ENCODE measurements at places on chromosomes 7 and 10.

GRCh38 chr7:93923942-93924341 is 2.4 kb downstream of the GNG11 start:
- DNase-seq, result no peak

DNA sequence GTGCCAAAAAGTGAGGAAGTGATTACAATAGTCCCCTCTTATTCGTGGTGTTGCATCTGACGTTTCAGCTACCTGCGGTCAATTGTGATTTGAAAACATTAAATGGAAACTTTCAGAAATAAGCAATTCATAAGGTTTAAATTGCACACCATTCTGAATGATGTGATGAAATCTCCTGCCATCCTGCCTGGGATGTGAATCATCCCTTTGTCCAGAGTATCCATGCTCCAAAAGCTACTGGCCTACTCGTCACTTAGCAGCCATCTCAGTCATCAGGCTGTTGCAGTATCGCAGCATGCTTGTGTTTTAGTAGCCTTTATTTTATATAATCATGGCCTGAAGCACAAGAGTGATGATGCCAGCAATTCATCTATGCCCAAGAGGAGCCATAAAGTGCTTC is 97.7 kb upstream of the CDCA7L start:
- DNase-seq, result no peak

GRCh38 chr10:6101181-6101580 is 12.3 kb downstream of the RBM17 start:
- peak; percentile 76 for DNase-seq

DNA sequence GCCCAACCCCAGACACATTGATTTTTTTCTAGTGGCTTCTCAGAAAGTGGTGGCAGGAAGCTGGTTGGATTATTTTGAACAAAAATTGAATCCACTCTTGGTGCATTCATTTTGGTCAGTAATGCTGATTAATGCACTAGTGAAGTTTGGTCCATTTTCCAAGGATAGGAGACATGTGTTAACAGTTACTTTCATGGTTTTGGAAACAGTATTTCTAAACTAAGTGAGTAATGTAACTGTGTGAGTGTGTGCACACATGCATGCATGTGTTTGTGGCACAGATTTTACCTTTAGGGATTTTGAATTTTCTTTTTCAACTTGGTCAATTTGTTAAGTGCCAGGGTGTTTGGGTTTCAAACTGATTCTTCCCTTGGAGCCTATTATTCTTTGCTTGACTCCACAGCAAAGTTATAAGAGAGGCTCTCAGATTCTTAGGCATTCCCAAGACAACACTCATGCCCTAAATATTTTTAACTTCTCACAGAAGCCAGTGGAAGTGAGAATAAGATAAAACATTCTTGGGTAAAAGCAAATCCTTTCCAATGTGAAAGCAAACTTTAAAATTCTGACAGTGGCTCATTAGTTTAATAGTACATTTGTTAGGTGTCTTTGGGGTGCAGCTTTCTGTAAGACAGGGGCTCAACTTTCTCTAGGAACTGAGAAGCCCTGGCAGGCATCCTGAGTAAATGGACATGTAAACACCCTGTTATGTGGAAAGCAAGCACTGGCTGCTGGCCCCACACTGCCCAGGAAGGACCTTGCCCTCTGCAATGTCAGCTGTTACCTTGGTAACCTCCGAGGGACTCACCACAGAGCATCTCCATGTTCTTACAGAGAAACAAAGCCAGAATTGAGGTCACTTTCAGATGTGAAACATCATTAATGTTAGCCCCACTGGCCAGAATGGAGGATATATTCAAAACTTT is 68.4 kb downstream of the ASAH2B start:
- no peak for DNase-seq

- no peak for DNase-seq
These were observed 352.1 kb downstream of the FRMD4A start for GRCh38 chr10:13978533-13979115.

DNA sequence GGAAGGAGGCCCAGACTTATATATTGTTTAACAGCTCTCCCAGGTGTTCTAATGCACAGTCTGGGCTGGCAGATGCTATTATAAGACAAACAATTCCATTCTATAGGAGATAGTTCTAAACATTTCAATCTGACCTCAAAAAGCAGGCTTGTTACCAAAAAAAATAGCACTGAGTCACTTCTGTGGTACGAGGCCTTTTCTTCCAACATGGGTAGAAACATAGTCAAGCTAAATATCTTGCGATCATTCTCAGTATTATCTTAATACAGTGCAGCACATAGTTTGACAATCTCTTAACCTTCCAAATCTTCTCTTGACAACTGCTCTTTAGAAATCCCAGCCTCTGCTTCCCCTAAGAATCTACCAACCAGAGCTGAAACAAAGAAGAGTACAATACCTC is 46.6 kb upstream of the MKX start:
- DNase-seq, result no peak

DNA sequence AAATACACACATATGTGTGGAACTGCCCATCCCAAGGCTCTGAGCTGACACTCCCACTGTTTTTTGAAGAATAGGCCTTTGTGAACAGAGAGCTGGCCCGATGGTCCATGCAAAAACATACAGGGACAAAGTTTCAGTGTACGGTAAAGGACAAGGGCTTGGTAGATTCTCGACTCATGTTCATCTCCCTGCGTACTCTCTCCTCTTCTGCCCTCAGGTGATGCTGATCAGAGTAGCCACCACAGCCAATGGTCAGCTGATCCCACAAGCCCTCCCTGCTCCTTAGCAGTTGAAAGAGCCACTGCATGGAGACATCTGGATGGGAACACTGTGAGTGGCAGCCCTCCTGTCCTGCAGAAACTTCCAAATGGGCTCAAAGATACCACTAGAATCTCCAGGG is 23.1 kb upstream of the C10orf71 start:
- no peak for DNase-seq

DNA sequence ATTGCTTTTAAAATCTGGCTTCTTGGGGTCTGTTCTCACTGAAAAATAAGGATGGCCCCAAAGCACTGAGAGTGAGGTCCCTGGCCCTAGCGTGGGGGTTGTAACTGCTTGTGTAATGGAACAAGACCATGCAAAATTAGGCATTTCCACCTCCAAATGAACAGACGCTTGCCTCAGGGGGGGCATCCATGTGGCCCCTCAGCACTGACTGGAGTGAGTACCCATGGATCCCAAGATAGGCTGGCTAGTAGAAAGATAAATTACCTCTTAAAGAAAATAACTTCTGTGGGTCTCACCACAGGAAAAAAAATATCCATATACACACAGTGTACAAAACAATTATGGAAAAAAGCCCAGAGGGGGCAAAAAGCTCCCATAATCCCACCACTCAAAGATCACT is 15.2 kb upstream of the CPA1 start:
- DNase-seq, result no peak

DNA sequence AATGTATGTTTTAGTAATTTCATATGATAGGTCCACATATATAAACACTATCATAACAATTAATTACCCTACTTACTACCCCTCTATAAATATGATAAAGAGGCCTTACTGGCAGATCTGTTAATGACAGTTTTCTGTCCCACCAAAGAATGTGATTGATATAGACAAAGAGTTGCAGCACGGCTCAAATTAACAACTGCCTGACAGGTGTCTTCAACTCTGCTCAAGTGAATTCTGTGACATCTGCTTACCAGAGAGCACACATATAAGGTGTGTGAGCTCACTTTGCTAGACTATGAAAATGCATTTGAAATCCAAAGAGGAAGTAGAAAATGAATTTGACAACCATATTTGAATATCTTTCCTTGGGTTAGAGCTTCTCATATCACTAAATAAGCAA is 36.6 kb downstream of the CACNA2D1 start:
- no peak for DNase-seq

DNA sequence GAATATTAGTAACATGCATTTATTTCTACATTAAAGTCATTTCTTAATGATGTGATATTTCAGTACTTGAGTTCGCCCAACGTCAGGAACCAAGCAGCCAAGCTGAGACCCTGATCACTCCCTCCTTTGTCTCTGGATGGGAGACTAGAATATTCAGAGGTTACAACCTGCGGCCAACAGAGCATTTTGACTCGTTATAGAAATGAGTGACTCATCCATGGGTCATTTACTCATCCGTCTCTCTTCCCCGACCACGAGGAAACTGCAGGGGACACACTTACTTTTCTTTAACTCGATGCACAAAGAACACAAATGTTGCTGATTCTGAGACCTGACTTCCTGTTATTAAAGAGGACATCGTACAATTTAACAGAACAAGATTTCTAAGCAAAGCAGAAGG is 343.3 kb downstream of the FRMD4A start:
- peak; percentile 61 for DNase-seq

DNA sequence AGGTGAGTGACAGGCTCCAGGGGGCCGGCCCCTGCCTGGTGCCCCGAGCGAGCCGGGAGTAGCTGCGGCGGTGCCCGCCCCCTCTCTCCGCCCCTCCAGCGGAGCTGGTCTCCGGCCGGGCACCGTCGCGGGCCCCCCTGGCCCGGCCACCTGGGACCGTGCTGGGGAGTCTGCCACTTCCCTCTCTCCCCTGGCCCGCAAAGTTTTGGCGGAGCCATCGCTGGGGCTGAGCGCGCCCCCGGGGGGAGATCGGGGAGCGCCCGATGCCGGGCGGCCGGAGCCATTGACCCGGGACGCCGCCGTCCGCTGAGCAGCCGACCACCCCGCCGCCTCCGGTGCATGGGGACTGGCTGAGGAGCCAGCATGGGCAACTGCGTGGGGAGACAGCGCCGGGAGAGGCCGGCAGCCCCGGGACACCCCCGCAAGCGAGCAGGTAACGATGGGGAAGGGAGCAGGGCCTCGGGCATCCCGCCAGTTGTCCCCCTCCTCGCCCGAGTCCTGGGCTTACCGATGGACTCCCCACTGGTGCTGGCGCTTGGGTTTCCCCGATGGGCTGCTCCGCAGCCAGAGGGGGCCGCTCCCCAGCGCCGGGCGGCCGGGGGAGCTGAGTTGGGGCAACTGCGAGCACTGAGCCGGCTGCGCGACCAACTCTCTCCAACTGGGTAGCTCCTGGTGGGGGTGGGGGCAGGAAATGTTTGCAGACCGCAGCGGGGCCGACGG is at the start of gene UBTD1:
UBTD1 (plus strand) TSS at position 84 of the 720 bp plus-strand sequence; CDS start at position 364, 280 bp downstream.
- DNase-seq, result peak; percentile 18

DNA sequence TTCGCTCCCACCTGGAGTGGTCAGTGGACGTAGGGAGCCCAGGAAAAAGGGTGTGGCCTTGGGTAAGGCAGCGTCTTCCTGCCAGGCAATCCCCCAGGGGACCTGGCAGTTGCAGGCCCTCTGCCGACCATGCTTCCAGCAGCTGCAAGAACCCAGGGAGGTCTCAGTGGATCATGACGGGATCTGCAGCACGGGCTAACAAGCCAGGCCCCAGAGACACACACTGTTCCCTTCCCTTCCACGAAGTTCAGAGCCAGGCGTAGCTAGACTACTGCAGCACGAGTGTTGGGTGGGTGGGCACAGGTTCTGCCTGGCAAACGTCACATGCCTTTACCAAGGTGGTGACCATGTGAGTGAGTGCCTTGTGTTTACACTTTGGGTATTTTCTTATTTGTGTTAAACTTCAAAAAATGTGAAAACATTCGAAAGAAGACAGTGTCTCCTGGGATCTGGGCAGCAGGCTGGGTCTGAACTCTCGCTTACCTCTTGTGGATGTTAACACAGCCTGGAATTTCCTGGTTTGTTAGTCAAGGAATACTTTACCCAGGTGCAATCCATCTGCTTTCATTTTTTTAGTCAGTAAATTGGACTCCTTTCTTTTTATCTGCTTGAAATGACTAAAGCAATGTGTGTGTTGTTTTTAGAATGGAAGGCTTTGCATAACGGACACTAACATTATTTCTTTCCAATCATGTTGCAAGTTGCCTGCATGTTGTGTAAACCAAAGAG is 48.2 kb upstream of the VIPR2 start:
- DNase-seq, result no peak

GRCh38 chr10:58477902-58478301 is 34.8 kb upstream of the BICC1 start:
- no peak for DNase-seq

- peak; percentile 88 for DNase-seq
These were observed 40.4 kb downstream of the PROSER2 start for GRCh38 chr10:11863353-11864109.

- DNase-seq, result no peak
These were observed 44.9 kb upstream of the CNPY1 start for GRCh38 chr7:155591055-155591775.

- no peak for DNase-seq
These were observed 45.4 kb downstream of the SMNDC1 start for GRCh38 chr10:110259317-110259716.

DNA sequence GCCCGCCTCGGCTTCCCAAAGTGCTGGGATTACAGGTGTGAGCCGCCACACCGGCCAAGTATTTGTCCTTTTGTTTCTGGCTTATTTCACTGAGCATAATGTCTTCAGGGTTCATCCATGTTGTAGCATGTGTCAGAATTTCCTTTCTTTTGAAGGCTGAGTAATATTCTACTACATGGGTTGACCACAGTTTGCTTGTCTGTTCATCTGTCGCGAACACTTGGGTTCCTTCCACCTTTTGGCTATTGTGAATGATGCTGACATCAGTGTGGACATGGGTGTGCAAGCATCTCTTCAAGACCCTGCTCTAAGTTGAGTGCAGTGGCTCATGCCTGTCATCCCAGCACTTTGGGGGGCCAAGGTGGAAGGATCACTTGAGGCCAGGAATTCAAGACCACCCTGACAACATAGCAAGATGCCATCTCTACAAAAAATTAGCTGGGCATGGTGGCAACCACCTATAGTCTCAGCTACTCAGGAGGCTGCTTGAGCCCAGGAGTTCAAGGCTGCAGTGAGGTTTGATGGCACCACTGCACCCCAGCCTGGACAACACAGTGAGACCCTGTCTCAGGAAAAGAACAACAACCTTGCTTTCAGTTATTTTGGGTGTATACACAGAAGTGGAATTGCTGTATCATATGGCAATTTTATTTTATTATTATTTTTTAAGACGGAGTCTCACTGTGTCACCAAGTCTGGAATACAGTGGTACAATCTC is 17.0 kb downstream of the CHST12 start:
- DNase-seq, result no peak

- no peak for DNase-seq
These were observed 59.6 kb downstream of the NEURL1 start for GRCh38 chr10:103552856-103553742.

- DNase-seq, result peak; percentile 5
These were observed 8.6 kb downstream of the SLC13A1 start for GRCh38 chr7:123191132-123191531.

- no peak for DNase-seq
These were observed 40.8 kb upstream of the SEC61G start for GRCh38 chr7:54799792-54800191.

GRCh38 chr10:110533149-110533548 is 34.3 kb upstream of the SMC3 start:
- DNase-seq, result no peak

DNA sequence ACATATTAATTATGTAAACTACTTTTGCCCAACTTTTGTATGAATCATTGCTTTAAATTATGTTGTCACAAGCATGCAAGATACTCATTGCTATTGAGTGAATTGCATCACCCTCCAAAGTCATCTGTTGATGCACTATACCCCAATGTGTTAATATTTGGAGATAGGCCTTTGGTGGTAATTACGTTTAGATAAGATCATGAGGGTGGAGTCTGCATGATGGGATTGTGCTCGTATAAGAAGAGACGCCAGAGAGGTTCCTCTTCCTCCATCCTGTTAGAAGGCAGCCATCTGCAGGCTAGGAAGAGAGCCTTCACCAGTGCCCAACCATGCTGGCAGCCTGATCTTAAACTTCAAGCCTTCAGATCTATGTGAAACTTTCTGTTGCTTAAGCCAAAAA is 95.3 kb upstream of the MAGI2 start:
- DNase-seq, result no peak

GRCh38 chr10:85032981-85033380 is 704.6 kb downstream of the CCSER2 start:
- no peak for DNase-seq

All from GM12865 (cell line).